ENCODE measurements at places on chromosomes 2 and 18. TPM values are rescaled to one million over a fixed set of nuclear protein-coding genes. Genes with fewer than 3 reads are reported as not detected.

DNA sequence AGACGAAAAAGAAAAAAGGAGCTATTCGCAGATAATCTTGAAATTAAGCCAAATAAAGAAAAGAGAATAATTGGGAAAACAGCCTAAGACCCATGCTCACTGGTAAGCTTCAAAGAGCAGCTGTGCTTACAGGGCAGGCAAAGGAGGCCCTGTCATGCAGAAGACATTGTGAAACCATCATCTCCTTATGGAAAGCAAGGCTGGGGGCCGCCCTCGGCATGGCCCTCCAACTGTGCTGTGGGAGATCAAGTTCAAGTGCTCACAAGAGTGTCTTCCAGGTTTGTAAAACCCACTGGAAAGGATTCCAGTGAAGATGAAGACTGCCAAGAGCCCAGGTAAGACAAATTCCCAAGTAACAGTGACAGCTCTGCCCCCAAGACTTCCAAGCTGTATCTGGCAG is 32.2 kb downstream of the ACVR1 start:
- no peak for DNase-seq

- no peak for DNase-seq
Observed at GRCh38 chr2:192127434-192127833, 67.3 kb downstream of the TMEFF2 start.

- DNase-seq = no peak
Observed at GRCh38 chr2:129550536-129550935, 428.9 kb upstream of the RAB6C start.

The BOK gene
- 69.4 TPM for total RNA-seq

The LYPD6B gene
- 55.3 TPM for total RNA-seq

GRCh38 chr2:191103774-191104173 is 47.0 kb downstream of the STAT4 start:
- DNase-seq = no peak
